ENCODE measurements at places on chromosomes 4 and X.

GRCh38 chr4:80072744-80073472 is at the start of gene ANTXR2:
TSS of gene ANTXR2 (minus strand) at chr4:80073229. CDS start at chr4:80072560, 669 bp downstream.
- DNase-seq: peak; percentile 62

DNA sequence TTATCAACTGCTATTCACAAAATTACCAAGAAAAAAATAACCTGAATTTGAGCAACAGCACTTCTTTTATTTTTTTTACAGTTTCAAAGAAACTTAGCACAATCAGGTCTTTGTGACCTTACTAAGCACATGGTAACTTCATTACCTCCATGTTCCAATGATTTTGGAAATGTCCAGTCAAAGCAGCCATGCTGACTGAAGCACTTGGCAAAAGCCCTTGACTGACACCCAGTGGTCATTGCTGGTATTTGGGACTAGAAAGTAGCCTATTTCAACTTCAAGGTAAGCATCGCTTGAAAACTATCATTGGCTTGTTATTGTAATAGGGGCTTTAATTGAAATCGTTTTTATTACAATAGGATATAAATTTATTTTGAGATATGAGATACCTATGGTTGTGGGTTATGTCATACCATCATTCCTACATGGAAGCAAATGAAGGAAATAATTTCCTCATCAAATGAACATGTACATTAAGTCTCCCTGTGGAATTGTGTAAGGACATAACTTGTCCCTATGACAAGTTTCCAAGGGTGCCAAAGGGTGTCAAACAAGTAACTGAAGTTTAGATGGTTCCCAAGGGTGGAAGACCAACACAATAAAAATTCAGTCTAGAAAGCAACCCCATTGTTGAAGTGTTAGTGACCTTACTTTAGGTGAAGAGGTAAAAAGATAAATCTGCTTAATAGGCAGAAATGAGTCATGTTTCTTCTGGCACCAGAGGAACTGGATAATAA is 15.2 kb upstream of the ANXA10 start:
- peak; percentile 0 for DNase-seq

- DNase-seq: no peak
These were observed 207.4 kb downstream of the TMA16 start for GRCh38 chr4:163701916-163702315.

DNA sequence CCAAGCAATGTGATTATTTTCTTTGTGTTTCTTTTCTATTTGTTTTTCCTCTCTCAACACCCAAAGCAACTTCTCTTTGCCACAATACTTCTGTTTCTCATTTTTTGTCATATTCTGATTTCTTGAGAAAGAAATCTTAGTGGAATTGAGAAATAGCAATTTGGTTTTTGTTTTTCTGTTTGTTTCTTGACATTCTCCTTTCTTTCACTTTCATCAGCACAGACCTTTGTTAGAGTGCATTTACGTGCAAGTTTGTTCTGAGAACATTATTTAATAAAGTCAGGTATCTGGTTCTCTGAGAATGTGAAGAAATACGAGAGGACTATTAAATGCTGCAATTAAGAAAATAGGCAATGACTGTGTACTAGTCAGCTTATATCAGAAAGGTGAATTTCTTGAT is 608.1 kb upstream of the AADAT start:
- no peak for DNase-seq

DNA sequence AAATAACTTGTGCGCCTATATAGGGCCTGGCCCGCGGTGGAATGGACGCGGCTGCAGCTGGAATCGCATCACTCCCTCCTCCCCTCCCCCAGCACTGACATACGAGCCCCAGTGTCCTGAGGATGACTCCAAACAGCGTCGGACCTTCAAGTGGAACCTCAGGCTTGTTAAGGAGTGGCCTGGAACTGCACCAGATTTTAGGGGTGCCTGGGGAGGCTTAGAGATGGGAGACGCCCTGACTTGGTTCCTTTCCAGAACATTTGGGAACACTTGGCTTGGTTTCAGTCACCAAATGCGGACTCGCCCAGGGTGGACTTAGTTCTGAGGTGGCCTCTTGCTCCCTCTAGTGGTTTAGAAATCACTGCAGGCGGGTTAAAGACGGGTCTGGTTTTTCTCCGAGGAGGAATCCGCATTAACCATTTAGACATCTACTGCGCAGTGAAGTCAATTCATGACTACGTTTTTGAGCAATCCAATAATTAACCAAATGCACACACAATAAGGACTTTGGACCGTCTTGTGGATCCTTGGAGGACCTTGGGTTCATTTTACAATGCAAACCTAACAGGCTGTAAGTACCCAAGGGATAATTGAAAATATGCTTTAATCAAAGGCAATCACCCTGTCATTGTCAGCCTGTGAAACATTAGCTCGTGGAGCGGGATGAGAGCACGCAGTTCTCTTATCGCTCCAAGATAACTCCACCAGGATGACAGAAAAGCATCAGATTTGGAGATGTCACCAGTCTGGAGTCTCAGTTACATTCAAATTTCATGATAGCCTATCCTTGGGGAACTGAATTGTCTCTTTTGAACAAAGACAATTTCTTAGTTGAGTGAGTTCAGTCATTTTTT is 11.2 kb upstream of the PDGFRA start:
- peak; percentile 36 for DNase-seq

DNA sequence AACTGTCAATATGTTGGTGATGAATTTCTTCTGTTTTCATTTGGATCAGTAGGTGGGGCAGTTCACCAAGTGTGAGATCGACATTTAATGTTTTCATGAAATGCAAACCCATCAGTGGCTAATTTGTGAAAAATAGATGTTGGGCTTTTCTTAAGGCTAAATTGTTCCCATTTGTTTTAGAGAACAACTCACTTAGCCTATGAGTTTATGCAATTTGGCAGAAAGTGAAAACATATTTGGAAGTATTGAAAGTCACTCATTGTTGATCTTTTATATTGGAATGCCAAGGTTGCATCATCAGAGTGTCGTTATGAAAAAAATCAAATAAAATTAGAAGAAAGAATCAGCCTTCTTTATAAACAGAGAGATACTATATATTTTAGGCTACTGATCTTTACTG is 132.4 kb downstream of the RPA4 start:
- no peak for DNase-seq

DNA sequence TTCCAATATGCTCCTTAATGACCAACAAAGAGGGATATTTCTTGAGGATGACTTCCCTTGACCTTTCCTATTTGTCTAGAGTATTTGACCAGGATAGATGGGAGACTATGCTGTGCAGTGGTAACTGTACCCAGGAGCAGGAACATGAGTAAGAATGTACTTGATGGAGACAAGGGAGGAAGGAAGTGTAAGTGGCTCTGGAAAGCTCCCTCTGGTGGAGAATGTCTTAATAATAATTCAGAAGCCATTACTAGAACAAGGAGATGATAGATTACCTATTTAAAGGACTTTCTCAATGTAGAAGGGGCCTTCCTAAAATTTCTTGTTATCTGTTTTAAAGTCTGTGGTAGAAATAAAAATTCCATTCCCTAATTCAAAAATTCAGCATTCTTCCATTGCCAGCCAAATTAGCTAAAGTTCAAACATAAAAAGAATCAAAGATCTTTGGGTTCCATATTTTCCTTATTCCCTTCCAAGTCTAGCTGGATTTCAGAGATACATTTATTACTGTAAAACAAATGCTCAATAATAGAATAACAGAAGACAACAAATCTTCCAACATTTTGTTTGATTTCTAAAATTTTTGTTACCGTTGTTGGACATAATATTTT is 83.8 kb downstream of the GRID2 start:
- no peak for DNase-seq

DNA sequence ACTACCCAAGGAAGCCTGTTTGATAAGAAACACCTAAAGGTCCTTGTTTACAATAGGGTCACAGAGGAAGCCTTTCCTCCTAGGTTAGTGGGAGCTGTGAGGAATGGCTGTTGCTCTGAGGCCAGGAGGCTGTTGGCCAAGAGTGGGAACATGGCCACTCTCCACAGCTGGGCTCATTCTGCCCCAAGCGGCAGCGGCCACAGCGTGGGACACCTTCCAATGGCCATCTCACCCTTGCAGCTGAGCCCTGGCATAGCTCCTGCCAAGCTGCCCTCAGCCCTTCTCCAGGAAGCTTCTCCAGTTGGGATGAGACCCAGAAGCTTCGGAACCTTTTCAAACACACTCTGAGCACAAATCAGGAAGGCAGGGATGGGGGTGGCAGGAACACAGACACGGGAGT is 111.8 kb upstream of the MAP3K15 start:
- DNase-seq: no peak

- no peak for DNase-seq
These were observed 35.0 kb upstream of the CLCN4 start for GRCh38 chrX:10121787-10122186.

GRCh38 chr4:11428899-11429698 is 405 bp upstream of the HS3ST1 start:
- DNase-seq: no peak

DNA sequence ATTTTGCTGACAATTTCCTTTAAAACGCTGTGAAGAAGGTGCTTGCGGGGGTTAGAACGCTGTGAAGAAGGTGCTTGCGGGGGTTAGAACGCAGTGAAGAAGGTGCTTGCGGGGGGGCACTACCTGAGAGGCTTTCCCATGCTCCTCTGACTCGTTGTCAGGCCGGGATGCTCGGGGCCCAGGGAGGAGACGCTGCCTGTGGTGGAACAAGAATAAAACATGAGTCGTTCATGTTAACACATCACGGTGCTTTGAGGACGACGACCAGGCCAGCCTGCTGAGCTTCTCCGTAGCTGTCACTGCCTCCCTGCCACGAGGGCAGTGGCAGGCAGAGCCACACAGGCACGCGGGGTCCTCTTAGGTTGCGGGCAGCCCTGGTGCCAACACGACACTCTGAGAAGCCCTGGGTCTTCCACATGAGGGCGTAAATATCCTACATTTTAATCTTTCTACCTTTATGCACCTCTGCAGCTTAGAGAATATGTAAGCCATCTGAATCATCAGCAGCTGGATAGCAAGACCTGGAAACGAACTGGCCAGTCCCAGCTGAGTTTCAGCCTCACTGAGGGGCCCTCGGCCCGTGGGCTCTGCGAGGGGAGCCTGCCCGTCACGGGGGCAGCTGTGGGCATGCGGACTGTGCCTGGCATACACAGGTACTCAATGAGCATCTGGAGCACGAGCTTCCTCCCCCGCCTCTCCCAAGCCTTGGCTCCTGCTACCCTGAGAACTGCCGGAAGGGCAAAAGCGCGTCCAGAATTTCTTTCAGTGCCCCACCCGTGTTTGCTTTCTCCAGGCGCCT is 47.0 kb downstream of the FGFRL1 start:
- no peak for DNase-seq

DNA sequence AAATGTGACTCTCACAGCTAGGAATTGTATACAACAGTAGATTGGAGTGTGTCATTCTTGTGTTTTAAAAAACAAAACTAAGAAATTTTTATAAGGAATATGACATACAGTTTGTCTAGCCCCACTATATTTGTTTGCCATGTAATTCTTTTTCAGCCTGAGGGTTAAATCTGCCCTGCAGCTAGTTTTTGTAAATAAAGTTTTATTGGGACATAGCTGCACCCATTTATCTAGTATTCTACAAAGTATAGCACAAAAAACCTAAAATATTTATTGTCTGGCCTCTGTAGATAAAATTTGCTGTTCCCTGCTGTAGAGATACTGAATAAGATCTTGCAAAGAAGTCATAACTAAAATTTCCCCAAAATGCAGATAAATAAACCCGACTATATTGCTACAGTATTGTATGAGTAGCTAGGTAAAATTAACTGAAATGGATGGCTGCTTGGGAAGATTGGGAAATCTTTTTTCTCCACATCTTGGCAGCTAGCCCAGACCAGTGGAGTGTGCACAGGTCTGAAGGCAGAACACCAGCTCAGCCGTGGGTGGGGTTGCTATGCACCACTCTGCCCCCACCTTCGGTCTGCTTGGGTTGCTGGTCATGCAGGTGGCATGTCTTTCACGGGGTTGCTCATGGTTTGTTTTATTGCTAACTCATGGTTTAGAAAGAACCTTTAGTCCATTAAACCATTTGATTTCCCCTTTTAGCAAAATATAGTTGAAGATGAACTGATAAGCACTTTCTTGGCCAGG is 127.9 kb downstream of the KLHL8 start:
- DNase-seq: no peak

- DNase-seq: no peak
These were observed 120.9 kb upstream of the DDIT4L start for GRCh38 chr4:100311181-100311580.

GRCh38 chr4:184960505-184960971 is 57.8 kb upstream of the HELT start:
- no peak for DNase-seq

DNA sequence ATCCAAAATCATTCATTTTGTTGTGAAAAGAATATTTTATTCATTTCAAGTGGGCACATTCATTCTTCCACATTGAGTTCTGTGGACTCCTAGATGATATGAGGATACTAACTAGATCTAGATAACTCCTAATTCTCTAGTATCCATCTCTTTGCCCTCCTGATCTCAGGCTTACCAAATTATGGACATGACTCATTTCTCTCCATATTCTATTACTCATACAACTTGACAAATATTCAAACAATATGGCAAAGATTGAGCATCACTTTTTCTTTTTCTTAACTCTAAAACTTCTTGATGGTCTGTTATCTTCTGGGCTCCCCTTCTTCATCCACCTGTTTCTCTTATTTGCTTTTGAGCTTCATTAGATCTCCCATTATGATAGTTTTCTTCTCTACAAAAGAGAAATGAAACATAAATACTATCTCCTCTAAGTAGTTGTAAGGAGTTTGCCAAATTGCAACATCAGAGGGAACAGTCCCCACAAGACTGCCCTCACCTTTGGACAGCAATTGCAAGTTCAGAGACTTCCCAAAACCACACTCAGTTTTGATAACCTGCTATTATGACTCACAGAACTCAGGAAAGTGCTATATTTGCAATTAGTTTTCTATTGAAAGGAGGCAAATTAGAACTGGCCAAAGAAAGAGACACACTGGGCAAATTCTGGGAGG is 422.9 kb downstream of the SPRY1 start:
- DNase-seq: no peak

DNA sequence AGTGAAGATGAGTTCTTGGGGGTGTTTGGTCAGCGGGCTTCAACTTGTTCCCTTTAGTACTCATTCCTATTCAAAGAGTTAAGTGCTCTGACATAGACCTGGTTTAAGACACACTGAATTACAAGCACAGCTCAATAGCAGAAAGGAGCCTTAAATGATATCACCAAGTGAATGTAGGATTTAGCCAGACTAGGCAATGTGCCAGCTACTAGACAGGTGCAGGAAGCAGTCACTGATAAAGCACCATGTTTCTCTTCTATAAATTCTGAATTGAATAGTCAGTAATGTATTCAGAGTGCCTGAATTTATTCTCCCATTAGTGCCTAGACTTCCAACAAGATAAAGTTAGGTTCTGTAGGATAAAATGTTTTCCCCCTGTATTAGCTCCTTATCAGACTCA is 63.6 kb downstream of the ASB9 start:
- DNase-seq: no peak

GRCh38 chr4:69907151-69907550 is 23.7 kb upstream of the CSN1S1 start:
- no peak for DNase-seq

GRCh38 chr4:156029691-156030090 is 76.0 kb upstream of the CTSO start:
- DNase-seq: no peak

DNA sequence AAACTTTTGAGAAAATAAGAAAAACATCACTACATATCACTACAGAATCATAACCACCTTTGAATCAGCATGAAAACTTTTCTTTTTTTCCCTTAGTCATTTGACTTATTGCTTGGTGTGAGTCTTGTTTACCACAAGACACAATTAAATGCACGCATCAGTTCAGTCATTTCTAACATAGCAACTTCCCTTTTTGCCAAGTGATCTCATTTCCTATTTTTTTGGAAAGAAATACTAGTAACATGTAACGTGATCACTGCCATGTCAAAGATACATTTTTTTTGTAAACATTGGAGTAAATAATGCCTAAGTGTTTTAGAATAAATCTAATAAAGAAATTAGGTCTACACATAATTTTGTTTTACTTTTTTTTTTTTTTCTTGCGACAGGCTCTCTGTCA is 5.1 kb upstream of the CXCL8 start:
- no peak for DNase-seq

Measured in stimulated activated naive CD4-positive, alpha-beta T cell treated with Interleukin-2 at 50 U/mL for 16 hours (primary cell).